ENCODE measurements at places on chromosomes 3 and 15.

- no peak for DNase-seq
Observed at GRCh38 chr3:105764378-105765307, 104.2 kb downstream of the CBLB start.

DNA sequence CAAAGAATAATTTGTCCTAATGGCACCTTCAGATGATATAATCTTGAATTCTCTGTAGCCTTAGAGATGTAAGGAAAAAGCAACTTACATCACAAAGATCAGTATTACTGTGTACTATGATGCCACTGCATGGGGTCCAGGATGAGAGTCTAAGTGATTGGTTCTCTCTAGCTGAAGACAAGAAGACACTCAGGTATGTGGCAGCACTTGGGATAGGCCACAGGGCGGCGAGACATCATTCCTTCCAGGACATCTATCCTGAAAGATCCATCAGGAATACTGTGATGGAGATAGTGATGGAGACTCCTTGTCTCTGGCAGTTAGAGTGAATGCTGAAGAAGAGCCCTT is 2.5 kb downstream of the CD200 start:
- no peak for DNase-seq

- no peak for DNase-seq
Observed at GRCh38 chr3:51581524-51581923, 43.0 kb downstream of the RAD54L2 start.

DNA sequence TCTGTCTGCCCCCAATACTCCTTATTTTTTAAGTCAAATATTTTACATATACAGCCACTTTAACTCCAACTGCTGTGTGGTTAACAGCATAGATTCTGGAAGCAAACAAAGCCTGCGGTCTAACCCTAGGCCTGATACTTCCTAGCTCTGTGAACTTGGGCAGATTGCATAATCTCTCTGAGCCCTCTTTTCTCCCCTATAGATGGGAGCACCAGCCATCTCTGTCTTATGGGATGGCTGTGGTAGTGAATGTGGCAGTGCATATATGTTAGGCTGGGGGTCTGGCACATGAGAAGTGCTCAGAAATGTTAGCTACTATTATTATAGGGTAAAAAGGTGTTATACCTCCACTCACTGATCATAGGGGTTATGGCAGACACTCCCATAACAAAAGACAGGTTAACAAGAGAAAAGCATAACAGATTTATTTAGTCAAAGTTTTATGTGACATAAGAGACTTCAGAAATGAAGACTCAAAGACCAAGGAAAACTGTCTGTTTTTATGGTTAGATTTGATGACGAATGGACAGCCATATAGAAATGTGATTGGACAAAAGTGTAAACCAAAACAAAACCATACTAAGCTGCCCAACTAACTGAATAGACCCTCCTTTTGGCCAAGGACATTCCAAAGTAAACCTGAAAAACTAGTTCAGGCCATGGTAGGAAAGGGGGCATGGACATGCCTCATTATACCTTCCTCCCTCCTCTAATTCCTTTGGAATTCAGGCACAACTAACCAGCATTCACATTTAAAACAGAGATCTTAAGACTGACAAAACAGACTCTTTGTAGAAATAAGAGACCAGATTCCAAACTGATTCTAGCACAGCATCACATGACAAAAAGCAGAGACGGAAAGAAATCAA is 53.9 kb upstream of the DAZL start:
- DNase-seq: no peak

DNA sequence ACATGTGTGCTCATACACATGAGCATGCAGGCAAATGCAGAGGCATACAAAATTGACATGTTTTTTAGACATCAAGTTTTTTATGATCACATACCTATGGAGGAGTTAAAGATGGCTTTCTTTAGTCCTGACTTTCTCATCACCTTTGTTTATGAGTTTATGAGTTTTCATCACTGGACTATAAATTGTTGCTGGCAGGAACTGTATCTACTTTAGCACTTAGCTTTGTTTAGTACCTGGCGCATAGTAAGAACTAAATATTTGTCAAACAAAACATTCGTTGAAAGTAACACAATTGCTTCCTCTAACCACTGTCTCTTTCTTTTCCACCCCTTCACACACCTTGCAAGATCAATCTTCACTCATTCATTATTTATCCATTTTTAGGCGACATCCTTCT is 182.6 kb downstream of the SUCNR1 start:
- no peak for DNase-seq

Measured in activated T-cell treated with anti-CD3 and anti-CD28 coated beads for 48 hours (primary cell).